Hematopoietic multipotent progenitor cell treated with erythropoietin and hydrocortisone succinate and interleukin-3 and kit ligand, for 4 days (in vitro differentiated cells): ENCODE measurements at places on chromosomes 3 and 15.

DNA sequence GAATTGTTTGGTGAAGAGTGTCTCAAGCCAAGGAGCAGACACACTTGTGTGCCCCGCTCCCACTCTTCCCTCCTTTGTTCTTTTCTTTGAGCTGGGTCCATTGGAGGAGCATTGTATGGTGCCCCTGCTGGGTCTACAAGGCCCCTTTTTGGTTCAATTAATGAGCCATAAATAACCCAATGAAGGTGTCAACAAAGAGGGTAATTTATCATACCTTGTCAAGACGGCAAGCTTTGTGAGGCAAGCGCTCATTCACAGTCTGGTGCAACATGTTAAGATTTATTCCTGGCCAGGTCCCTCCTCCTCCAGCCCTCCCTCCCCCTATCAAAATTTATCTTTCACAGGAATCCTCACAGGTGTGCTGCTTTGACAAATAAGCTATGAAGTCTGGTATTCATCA is 300.1 kb downstream of the RORA start:
- no peak for DNase-seq

- DNase-seq = no peak
These were observed 28.3 kb upstream of the BHLHE40 start for GRCh38 chr3:4950948-4951347.

GRCh38 chr3:171348121-171348520 is 112.1 kb downstream of the TNIK start:
- DNase-seq = no peak

GRCh38 chr3:20074226-20075063 is 34.2 kb downstream of the KAT2B start:
- no peak for DNase-seq

- DNase-seq = no peak
These were observed 42.6 kb upstream of the DUSP7 start for GRCh38 chr3:52099001-52099401.

- DNase-seq = peak; percentile 61
These were observed 8.5 kb downstream of the ITPKA start for GRCh38 chr15:41501931-41502794.

DNA sequence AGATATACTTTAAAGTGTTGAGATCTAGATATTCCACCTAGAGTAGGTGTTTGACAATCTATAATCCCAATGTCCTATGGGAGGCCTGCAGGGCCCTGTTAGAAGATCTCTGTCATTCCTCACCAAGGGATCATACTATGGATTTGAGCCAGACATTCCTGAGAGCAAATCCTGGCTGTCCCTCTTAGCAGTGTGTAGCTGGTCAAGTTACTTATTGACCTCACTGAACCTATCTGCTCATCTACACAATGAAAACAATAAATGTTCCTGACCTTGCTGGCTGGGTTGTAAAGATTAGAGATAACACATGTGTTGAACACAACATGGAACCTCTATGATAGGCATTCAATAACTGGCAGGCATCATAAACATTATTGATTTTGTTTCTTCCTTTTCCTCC is 265.6 kb upstream of the ATP11B start:
- no peak for DNase-seq

GRCh38 chr15:48389691-48390143 is 58.5 kb downstream of the DUT start:
- DNase-seq = no peak

- DNase-seq = no peak
These were observed 1.6 kb downstream of the FBXL22 start for GRCh38 chr15:63598473-63599400.

GRCh38 chr3:178443634-178444033 is 92.6 kb upstream of the KCNMB2 start:
- peak; percentile 22 for DNase-seq
